ENCODE measurements at places on chromosomes 4 and X.

DNA sequence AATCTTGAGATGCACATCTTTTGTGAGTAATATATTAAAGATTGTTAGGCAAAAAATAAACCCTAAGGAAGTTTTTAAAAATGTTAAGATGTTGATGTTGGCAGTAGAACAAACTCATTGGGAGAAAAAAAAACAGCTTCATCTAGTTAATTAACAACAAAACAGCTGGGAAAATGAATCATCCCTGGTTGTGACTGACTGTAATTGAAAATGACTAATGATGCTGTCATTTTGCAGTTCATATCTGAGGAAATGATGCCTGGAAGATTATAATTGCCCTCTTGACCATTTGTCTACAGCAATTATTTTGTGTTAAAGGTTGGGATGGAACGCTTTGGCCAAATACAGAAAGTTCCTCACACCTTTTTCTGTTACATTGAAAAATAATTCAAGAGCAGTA lies 760.4 kb upstream of the FTHL17 start:
- DNase-seq = no peak

DNA sequence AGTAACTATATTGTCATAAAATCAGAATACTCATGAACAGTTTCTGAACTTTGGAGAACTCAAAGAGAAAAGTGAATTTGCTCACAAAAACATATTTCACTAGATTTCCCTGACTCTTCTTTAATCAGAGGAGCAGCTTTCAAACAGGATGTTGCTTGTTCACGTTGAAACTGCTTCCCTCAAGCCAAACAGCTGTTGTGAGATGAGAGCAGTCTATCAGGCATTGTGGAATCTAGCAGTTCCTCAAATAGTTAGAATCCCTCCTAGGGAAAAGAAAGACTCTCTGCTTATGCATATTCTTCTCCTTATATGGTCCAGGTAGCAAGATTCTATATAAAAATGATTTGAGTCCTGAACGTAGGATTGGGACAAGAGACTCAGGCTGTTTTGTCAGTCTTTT lies 1012.1 kb downstream of the FAM133A start:
- no peak for DNase-seq

DNA sequence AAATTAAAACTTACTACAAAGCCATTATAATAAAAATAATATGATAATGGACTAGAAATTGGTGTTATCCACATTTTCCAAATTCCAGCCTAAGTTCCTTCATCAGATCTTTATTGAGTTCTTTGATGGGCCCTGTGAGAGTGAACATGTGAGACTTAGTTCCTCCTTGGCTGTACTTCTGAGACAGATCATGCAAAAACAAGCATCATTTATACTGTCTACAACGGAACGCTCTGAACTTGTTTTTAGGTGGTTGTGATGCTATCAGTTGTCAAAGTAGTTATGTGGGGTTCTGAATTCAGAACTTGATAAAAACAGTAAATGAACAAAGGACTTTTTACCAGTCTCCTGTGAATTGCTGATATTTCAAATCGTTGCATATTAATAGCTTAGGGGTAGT lies 48.9 kb downstream of the JADE3 start:
- no peak for DNase-seq

- DNase-seq = peak; percentile 68
These were observed 227.7 kb downstream of the BCOR start for GRCh38 chrX:39869846-39870601.

DNA sequence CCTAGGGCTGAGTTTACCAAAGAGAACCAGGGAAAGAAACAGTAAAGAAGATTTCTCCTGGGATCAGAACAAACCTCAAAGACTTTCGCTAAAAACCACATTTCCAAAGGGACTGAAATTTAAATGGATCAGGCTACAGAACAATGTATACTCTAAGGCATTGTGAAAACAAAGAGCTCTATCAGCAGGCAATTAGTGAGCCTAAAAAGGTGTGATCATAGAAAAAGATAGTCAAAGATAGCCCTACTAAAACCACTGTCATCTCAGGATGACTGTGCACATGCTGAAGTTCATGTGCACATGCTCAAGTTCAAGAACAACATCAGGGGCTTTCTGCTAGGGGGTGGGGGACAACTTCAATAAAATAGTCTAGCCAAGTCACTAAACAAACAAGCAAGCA lies 12.9 kb upstream of the SMIM10L2A start:
- no peak for DNase-seq

DNA sequence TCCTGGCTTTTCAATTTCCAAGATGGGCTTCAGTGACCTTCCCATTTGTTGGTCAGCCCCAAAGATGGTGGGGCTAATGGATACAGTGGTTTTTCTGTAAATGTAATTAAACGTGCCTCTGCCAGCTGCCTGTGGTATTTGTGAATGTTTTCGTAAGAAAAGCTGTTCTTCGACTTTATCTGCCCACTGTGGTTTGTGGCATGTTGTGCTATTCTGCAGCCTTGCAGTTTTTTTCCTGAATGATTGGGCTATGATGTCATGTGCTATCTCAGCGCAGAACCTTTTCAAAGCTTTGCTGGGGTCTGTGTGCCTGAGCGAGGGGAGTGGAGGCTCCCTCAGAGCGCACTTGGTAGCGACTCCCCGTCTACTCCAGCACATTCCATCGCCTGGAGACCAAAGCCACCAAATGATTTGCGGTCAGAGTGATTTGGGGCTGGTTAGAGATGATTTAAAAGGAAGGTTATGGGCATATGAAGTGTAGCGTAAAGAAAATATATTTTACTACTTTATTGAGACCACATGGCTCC lies 137.5 kb downstream of the PALLD start:
- no peak for DNase-seq

GRCh38 chr4:156515295-156515694 lies 456.3 kb downstream of the PDGFC start:
- no peak for DNase-seq

DNA sequence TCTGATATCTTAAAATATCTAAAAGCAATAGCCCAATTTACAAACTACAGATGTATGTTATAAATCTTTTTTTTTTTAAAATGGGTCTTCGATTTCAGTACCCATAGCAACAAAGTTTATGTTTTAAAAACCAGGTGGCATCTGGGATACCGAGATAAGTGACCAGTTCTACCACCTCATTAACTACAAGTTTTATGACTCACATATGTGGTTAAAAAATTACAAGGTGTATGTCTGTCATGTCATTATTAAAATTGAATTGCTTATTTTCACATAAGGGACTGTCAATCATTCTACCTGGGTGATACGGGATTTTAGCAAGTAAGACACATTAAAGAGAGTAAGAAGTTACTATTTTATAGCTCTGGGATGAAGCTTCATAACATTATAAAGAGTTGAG lies 192.0 kb upstream of the ETNPPL start:
- no peak for DNase-seq

DNA sequence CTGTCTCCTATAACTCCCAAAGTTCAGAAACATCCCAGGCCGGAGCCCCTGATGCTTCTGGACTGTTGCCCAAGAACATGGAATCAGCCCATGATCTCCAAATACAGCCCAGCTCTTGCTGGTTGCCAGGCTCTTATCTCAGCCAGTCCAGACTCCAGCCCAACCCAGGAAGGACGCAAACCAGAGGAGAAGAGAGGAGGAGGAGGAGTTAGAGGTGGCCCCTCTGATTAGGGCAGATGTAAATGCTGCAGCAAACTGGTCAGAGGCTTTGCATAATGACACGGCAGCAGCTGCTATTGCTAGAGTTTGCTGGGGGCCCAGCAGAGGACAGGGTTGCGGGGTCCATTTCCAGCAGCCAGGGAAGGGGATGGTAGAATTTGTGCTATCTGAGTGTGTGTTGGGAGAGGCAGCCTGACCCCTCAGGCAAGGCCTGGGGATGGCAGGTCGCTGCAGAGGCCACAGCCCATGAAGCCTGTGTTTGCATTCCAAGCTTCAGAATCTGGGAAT lies 4.2 kb upstream of the OTUD5 start:
- DNase-seq = no peak

- DNase-seq = no peak
These were observed 7.7 kb upstream of the APBB2 start for GRCh38 chr4:41221850-41222645.

GRCh38 chrX:120304256-120304655 lies 7.0 kb downstream of the TMEM255A start:
- no peak for DNase-seq

DNA sequence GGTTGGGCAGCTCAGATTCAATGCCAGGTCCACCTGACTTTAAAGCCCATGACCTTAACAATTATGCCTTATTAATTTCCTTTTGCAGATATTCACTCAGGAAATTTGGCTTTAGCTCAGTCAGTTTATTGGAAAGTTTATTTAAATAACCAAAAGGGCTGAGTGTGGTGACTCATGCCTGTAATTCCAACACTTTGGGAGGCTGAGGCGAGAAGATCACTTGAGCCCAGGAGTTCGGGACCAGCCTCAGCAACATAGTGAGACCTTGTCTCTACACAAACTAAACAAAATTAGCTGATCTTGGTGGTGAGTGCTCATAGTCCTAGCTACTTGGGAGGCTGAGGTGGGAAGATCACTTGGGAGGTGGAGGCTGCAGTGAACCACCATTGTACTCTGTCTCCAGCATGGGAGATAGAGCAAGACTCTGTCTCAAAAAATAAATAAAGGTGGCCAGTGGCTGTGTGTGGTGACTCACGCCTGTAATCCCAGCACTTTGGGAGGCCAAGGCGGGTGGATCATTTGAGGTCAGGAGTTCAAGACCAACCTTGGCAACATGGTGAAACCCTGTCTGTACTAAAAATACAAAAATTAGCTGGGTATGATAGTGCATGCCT lies 43.3 kb downstream of the RHOH start:
- no peak for DNase-seq

- no peak for DNase-seq
These were observed 52.4 kb downstream of the HPGDS start for GRCh38 chr4:94290245-94290644.

GRCh38 chrX:106783716-106784115 lies 18.8 kb upstream of the TBC1D8B start:
- DNase-seq = no peak

GRCh38 chrX:22559506-22559905 lies 286.8 kb downstream of the CBLL2 start:
- DNase-seq = no peak

DNA sequence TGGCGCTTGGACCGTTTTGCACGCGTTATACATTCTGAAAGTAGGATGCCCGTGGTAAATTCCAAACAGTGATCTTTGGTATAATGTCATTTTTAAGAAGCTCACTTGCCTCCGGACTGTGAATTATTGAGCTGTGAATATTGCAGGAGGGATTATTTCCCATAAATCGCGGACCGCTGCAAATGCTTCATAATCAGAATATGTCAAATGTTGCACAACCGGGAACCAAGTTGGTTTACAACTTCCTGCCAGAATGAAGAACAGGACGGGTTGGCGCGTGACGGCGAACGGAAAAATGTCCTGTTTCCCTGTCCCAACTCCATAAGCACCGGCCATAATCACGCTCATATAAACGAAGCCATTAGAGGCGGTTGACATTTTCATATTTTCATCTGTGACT lies 67.6 kb downstream of the SHOX start:
- no peak for DNase-seq

DNA sequence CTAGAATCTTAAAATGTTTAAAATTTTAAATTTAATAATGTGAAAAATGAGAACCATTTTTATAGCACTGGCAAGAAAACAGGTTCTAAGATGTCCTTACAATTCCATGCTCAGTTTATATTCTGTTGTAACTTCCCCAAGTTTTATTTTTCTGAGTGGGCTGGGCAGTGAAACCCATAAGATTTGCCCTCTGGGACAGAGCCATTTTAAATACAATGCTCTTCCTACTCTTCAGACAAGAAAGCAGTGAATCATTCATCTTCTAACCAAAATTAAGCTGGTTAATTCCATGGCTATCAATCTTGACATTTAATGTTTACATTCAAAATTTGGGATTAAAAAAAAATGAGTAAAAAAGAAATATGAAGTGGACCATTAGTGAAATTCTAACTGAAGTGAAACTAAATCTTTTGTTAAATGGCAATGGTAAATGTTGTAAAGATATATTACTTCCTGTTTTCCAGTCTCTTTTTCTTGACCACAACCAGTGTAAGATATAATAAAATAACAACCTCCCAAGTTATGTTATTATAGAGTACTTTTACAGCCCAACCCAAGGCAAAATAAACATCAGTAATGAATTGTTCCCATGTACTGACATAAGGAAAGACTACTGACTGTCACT lies 37.2 kb upstream of the PTPN13 start:
- no peak for DNase-seq

GRCh38 chr4:172983014-172983413 lies 185.6 kb upstream of the GALNT7 start:
- DNase-seq = no peak

DNA sequence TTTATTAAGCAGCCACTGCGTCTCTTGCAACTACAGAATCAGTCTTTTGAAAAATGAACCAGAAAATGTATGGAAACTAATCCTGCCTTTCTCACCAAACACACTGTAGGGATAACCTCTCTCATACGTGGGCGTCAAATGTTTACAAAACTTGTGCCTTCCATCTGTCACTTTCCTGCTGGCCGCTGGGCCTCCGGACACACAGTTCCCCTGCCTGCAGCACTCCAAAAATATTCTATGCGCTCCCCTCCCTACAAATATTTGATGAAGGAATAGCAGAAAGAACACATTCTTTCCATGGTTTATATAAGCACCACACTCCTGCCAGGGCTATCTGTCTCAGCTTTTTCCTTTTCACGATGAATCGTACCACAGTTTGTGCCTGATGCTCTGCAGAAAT lies 14.9 kb upstream of the CYTL1 start:
- DNase-seq = no peak

All from stimulated activated CD4-positive, alpha-beta T cell treated with anti-CD3 and anti-CD28 coated beads, TNF-alpha, amount 100 ng/mL, for 24 hours (primary cell).